ENCODE measurements at places on chromosomes 7 and 10. TPM values are rescaled to one million over a fixed set of nuclear protein-coding genes. Genes with fewer than 3 reads are reported as not detected.

The ANKRD7 gene
- total RNA-seq = 2.2 TPM

The PRSS1 gene
- total RNA-seq = not detected

The EVX1 gene
- not detected for total RNA-seq

The PLA2G12B gene
- 0.31 TPM for total RNA-seq

The OR6B1 gene
- not detected for total RNA-seq

The SSC4D gene
- total RNA-seq = 0.41 TPM

The SDK1 gene
- total RNA-seq = 9.9 TPM

The TRIL gene
- 23.9 TPM for total RNA-seq

The RUFY2 gene
- 26.1 TPM for total RNA-seq

The CDC14C gene
- total RNA-seq = not detected

The TLX1 gene
- 1.3 TPM for total RNA-seq

The AGMO gene
- 0.41 TPM for total RNA-seq

The INA gene
- total RNA-seq = 1.0 TPM

The AFAP1L2 gene
- total RNA-seq = 55.0 TPM

The CALHM3 gene
- not detected for total RNA-seq

The SPDYE6 gene
- total RNA-seq = not detected

The CROT gene
- 30.4 TPM for total RNA-seq

The ITGB8 gene
- total RNA-seq = 27.0 TPM

The SPDYE2 gene
- total RNA-seq = not detected

The GRB10 gene
- 28.5 TPM for total RNA-seq

The PALD1 gene
- total RNA-seq = 19.8 TPM

The FFAR4 gene
- total RNA-seq = not detected

The LRRC61 gene
- 6.3 TPM for total RNA-seq

The TUBAL3 gene
- total RNA-seq = 0.31 TPM

The ABCA13 gene
- 0.72 TPM for total RNA-seq

The ZNF655 gene
- 106 TPM for total RNA-seq

The ADRA2A gene
- total RNA-seq = 4.3 TPM

The VAX1 gene
- not detected for total RNA-seq

The GPR37 gene
- total RNA-seq = 4.6 TPM

The SLC13A1 gene
- total RNA-seq = not detected

The C7orf57 gene
- not detected for total RNA-seq

The SNX10 gene
- 3.4 TPM for total RNA-seq

The PRRT4 gene
- 7.6 TPM for total RNA-seq

The PHKG1 gene
- 65.2 TPM for total RNA-seq

The ANK3 gene
- 148 TPM for total RNA-seq

The CLDN3 gene
- total RNA-seq = 9.9 TPM

The PI4K2A gene
- 8.2 TPM for total RNA-seq

All from tongue (tissue), 3 donors.